BE2C (cell line): ENCODE measurements at places on chromosomes 3 and 15.

DNA sequence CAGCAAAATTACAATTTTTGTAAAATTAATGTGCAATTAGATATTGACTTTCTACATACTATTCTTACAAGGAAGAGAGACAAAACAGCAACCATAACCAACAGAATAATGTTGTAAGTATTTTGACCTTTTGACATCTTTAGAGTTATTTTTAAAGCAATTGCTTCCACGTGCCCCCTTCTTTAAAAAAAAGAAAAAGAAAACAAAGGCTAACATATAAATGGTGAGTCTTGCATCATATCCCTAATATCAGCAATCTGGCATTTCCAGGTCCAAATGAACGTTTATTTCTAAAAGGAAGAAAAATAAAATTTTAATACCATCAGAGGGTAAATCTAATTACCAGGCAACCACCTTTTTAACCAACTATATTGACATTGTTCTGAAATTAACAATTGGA, 19.3 kb upstream of the STRIT1 start:
- DNase-seq: no peak

GRCh38 chr3:88059380-88060170, 520 bp downstream of the ZNF654 start:
- no peak for DNase-seq

DNA sequence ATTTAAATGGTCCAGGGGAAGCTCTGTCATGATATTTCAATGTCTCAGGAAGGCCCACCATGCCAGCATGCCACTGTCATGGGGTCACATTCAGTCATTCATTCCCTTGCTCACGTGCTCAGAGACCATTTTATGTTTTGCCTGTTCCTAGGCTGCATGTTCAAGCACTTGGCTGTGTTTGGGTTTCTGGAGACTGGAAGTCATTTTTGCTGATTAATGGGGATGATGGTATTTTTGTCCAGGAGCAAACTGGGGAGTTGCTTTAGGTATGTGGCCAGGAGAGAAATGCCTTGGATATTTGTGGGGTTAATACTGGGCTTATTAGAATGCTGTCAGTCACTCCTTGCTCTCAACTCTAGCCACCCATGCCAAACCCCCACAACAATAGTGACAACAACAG, 303.5 kb downstream of the PTPRG start:
- no peak for DNase-seq

GRCh38 chr15:87401973-87402372, 854.6 kb downstream of the NTRK3 start:
- DNase-seq: no peak

GRCh38 chr3:8497582-8497981, 4.0 kb upstream of the LMCD1 start:
- no peak for DNase-seq

GRCh38 chr3:97975466-97975865, 3.2 kb upstream of the RIOX2 start:
- DNase-seq: no peak

GRCh38 chr3:146715170-146715569, 110.0 kb upstream of the PLSCR5 start:
- DNase-seq: no peak

GRCh38 chr3:25461946-25462345, 33.9 kb downstream of the RARB start:
- no peak for DNase-seq

DNA sequence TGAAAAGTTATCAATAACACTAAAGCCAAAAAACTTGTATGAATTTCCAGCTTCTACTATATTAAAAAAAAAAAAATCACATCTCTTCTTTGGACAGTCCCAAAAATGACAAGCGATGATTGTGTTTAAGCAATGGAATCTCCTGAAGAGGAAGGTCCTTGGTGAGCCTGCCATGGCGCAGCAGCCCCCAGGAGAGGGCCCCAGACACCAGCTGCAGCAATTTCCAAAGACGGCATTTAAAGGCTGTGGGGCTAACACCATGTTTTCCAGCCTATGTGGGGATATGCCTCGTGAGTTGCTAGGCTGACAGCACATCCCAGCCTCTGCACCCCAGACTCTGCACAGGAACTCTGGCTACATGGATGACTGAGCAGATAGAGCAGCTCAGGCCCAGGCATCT, 14.7 kb downstream of the SKIC8 start:
- DNase-seq: no peak

DNA sequence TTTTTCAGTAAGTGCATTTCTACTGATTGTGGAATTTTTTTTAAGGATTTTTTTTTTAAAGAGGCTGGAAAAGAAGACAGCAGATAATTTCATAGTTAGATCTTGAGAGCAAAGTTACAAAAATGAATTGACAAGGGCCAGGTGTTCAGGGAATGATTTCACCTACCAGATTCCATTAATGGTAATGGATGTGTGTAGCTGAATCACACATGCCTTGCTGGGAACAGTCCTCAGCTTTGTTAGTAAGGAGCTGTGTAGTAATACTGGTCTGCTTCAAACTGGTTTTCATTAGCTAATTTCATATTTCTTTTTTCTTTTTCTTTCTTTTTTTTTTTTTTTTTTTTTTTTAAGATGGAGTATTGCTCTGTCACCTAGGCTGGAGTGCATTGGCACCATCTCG, 16.0 kb downstream of the NR1D2 start:
- DNase-seq: no peak

DNA sequence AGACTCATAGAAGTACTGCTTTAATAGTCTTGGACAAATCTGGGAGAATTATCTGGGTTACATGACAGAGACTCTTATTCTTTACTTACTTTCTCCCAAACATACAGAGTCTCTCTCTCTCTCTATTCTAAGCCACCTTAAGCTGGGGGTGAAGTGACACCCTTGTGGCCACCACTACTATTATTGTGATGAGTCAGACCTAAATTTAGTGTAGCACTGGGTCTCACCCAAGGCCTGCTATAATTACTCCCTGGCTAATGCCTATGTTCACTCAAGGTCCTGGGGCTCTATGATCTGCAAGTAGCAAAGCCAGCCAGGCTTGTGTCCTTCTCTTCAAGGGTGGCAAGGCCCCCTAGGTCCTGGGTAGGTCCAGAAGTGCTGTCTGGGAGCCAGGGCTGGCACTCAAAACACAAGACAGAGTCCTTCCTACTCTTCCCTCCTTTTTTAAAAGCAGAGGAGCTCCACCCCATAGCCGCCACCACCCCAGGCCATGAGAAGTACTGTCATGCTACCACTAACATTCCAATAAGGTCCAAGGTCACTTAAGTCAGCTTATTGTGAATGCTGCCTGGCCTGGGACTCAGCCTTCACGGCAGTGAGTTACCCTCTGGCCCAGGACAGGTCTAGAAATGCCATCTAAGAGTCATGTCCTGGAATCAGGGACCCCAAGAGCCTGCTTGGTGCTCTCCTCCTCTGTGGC, 183.6 kb downstream of the POLQ start:
- DNase-seq: no peak

GRCh38 chr3:7038394-7038793, 177.5 kb downstream of the GRM7 start:
- DNase-seq: no peak

GRCh38 chr3:86046436-86047136, 944.4 kb downstream of the VGLL3 start:
- DNase-seq: no peak

- no peak for DNase-seq
Measured at GRCh38 chr15:38844736-38845135, 280.1 kb upstream of the RASGRP1 start.

- DNase-seq: peak; percentile 86
Measured at GRCh38 chr3:73624821-73625665, at the start of gene PDZRN3. Gene PDZRN3, minus strand, starts transcription at chr3:73624941.

DNA sequence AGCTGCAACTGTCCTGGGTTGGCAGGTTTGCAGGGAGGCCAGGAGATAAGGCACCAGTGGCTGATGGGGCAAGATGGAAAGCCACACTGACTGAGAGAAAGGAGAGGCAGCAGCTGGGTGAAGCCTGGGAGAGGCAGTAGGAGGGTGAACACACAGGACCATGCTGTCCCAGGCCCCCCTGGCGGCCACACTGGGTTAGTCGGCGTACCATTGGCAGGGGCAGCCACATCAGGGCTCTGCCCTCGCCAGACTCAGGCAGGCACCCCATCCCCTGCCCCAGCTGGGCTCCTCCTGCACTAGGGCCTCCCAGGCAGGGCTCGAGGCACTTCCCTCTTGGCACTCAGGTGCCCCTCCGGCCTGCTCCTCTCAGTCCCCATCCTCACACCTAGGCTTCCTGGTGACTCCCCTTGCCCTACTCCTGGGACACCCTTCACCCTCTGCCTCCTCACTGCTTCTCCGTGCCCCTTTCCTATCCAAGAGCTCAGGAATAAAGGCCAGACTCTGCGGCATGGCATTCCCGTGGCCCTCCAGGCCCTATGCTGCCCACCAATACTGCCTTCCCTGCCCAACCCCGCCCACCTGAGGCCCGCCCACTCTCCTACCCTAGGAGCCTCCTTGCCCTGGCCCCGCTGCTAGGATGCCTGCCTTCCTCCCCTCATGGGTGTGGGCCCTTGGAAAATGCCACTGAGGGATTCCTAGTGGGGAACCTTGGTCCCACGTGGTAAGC, 28.7 kb upstream of the DUSP7 start:
- DNase-seq: no peak

GRCh38 chr3:136994772-136995516, 37.2 kb downstream of the IL20RB start:
- DNase-seq: no peak

- DNase-seq: no peak
Measured at GRCh38 chr15:60858511-60859070, 370.5 kb downstream of the RORA start.

- no peak for DNase-seq
Measured at GRCh38 chr15:47136236-47136635, 581.1 kb upstream of the SEMA6D start.
